Fibroblast of skin of left biceps (primary cell): ENCODE measurements at places on chromosomes 11 and 22.

DNA sequence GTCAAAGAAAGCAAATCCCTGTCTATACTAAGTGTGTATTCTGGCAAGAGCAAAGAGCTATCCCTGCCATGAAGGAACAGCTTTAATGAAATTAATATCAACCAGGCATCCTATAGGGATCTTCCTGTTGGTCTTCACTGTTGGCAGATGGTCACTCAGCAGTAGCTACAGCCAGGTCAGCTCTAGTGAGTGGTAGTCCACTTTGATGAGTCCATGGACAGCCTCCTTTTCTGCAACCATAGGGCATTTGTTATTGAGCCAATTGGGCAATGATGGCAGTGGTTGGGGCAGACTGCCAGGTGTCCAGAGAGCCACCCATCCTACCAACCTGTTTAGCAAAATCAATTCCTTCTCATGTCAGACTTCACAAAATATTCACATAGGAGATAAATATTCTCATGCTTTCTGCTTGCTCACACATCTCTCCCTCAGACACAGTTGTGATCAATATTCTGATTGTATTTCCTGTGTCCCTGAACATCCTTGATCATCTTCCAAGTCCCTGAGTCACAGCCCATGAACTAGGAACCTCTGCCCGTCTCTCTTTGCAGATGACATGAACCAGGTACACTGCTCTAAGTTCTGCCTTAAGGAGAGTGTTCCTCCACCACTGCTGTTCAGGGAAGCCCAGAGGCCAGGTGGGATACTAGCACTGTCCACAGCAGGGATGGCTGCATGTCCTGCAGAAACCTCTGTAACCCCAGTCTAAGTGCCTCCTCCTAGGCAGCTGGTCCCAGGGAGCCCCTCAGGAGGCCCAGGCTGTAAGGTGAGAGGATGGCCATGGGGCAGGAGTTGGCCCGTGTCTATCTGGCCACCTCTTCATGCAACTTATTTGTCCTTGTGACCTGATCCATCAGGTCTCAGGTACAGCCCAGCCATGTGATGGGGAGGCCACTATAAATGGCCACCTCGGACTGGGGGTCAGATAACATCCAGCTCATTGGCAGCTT lies 74.2 kb upstream of the IGLL5 start:
- DNase-seq = no peak

DNA sequence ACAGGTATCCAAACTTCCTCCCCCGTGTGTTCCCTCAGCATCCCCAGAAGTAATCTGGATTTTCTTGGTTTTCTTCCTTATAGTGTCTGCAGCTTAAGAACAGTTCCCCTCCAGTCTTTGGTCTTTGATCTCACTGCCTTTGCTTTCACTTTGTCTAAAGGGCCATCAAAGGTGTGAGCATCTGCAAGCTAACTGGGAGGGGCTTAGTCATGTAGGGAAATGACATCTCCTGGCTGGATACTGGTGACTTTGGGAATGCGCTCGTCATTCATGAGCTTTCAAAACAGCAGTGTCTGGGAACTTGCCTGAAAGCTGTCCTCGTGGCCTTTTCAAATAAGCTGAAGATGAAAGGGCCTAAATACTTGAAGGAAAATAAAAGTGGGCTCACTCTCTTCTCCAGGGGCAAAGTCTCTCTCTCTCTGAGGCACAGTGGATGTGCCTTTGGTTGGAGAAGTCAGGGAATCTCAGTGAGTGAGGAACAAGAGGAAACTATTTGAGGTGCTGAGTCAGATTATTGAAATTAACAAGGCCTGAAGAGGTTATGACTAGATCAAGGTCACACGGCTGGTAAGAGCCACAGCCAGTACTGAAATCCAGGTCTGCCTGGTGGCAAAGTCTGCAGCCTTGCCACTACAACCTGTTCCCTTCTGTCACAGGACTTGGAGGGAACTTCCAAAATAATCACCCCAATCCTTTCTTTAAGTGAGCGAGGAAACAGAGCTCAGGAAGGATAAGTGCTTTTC lies 45.6 kb upstream of the TENM4 start:
- DNase-seq = no peak

- peak; percentile 31 for DNase-seq
Observed at GRCh38 chr11:125517116-125517770, 21.2 kb upstream of the FEZ1 start.

DNA sequence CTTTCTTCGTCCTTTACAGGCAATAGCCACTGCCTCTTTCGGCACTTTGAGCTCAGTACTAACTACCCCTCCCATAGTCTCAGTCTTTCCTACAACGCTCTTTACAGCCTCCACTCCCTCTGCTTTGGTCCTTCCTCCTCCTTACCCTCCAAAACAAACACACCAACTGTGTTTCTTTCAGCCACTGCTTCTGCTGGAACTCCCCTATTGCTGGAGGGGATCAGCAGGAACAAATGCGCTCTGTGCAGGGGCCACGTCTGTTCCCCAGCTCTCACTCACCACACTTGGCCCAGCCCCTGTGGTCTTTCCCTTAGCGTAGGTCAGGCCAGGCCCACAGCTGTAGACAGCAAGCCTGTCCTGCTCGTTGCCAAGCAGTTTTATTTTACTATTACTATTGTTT lies 42.3 kb downstream of the PC start:
- DNase-seq = no peak

- no peak for DNase-seq
Observed at GRCh38 chr11:40425168-40425567, 1034.3 kb downstream of the LRRC4C start.

DNA sequence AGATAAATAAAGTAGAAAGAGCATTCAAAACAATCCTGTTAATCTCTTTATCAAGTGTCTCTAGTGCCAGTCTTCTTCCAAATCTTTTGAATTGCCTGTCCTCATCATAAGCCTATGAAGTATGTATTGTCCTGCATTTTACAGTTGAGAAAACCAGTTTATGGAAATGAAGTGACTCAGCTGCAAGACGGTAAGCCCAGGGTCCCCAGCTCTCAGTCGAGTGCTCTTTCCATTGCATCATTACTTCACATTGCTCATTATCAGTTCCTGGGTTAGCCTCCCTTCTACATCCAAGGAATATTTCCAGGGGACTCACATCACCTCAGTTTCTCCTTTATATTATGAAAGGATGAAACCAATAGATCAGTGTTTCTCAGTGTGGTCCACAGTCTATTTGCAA lies 9.1 kb upstream of the P4HA3 start:
- no peak for DNase-seq

- no peak for DNase-seq
Observed at GRCh38 chr11:12125609-12126149, 15.3 kb downstream of the MICAL2 start.

GRCh38 chr22:44971651-44972362 lies 38.0 kb downstream of the PHF21B start:
- DNase-seq = no peak
